ENCODE measurements at places on chromosomes 13 and 19. TPM values are rescaled to one million over a fixed set of nuclear protein-coding genes. Genes with fewer than 3 reads are reported as not detected.

GRCh38 chr13:23599083-23599925 is 29.1 kb downstream of the TNFRSF19 start:
- peaks cover 20% of the 10 kb centered on the region for H3K36me3 ChIP-seq
- H3K4me3 ChIP-seq, result no peak overlapping the region
- H3K27me3 ChIP-seq, result no peaks in the 10 kb centered on the region
- H3K4me1 ChIP-seq, result no peaks in the 10 kb centered on the region
- no peak for DNase-seq

The PCP2 gene
- total RNA-seq, result not detected

DNA sequence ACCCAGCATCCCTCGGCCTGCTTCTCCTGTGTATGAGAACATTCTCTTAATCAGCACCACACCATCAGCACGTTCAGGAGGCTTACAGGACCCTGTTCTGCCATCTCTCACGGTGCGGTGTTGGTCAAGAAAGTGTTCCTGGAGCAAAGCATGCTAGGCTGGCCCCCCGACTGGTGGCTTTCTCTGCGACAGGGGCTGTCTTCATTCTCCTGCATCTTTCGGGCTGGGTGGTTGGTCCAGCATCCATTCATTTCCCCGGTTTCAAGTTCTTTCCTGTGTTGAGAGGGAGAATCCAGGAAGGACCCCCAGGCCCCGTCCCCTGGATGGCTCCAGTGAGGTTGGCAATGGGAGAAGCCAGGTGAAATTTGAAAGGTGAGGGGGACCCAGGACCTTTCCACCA is 55.8 kb downstream of the C1QTNF9 start:
- no peaks in the 10 kb centered on the region for H3K4me1 ChIP-seq
- no peak overlapping the region for H3K27ac ChIP-seq
- H3K36me3 ChIP-seq, result no peaks in the 10 kb centered on the region
- no peak for DNase-seq
- H3K4me3 ChIP-seq, result no peak overlapping the region
- peaks cover 8% of the 10 kb centered on the region for H3K27me3 ChIP-seq

The LHFPL6 gene
- 24.7 TPM for total RNA-seq

GRCh38 chr13:110799246-110800236 is 86.0 kb downstream of the ING1 start:
- H3K4me1 ChIP-seq, result peaks cover 10% of the 10 kb centered on the region
- H3K36me3 ChIP-seq, result no peaks in the 10 kb centered on the region
- H3K4me3 ChIP-seq, result peak overlapping the region; percentile 33
- H3K27ac ChIP-seq, result peak overlapping the region; percentile 81

DNA sequence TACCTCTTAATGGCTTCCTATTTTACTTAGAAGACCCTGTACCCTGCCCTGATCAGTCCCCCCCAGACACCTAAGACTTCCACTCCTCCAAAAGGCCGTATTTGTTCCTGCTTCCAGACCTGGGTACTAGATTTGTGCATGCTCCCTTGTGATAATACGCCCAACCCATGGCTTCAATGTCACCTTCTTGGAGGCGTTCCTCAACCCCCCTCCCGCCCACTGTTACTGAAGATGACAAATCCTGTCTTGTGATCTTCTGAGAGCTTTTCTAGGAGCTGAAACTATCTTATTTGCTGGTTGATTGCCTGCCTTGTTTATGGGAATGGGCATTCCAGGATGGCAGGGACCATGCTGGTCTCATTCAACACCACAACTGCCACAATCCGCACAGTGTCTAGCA is 9.4 kb downstream of the SLC25A23 start:
- no peak for DNase-seq
- no peak overlapping the region for H3K4me3 ChIP-seq
- no peaks in the 10 kb centered on the region for H3K27me3 ChIP-seq
- H3K27ac ChIP-seq, result no peak overlapping the region
- H3K36me3 ChIP-seq, result peaks cover 16% of the 10 kb centered on the region

- H3K27ac ChIP-seq, result no peak overlapping the region
- peaks cover 27% of the 10 kb centered on the region for H3K27me3 ChIP-seq
- no peak overlapping the region for H3K4me3 ChIP-seq
- H3K36me3 ChIP-seq, result no peaks in the 10 kb centered on the region
Measured at GRCh38 chr13:113791226-113791625, 32.2 kb downstream of the TMEM255B start.

DNA sequence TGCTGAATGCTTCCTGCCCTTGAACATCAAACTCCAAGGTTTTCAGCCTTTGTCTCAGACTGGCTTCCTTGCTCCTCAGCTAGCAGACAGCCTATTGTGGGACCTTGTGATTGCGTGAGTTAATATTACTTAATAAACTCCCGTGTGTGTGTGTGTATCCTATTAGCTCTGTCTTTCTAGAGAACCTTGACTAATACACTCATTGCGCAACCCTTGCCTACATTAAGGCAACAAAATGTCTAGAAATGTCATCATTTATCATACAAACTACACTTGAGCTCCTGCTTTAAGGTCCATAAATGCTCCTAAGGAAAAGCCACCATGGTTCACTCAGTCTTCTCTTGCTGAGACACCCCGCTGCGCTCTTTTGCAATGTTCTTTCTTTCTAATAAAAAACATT is 2861.0 kb downstream of the PCDH9 start:
- peak; percentile 5 for DNase-seq
- no peak overlapping the region for H3K4me3 ChIP-seq
- H3K36me3 ChIP-seq, result no peaks in the 10 kb centered on the region
- no peaks in the 10 kb centered on the region for H3K27me3 ChIP-seq
- no peak overlapping the region for H3K27ac ChIP-seq
- H3K4me1 ChIP-seq, result no peaks in the 10 kb centered on the region

- H3K36me3 ChIP-seq, result no peaks in the 10 kb centered on the region
- H3K4me3 ChIP-seq, result no peak within 1 kb of the TSS
- DNase-seq, result no peak
- peaks cover 59% of the 10 kb centered on the region for H3K27me3 ChIP-seq
- H3K4me1 ChIP-seq, result no peaks in the 10 kb centered on the region
Measured at GRCh38 chr19:49441210-49441959, at the start of gene SLC17A7. TSS of gene SLC17A7 (minus strand) at chr19:49441527. CDS start at chr19:49441379, 148 bp downstream.

DNA sequence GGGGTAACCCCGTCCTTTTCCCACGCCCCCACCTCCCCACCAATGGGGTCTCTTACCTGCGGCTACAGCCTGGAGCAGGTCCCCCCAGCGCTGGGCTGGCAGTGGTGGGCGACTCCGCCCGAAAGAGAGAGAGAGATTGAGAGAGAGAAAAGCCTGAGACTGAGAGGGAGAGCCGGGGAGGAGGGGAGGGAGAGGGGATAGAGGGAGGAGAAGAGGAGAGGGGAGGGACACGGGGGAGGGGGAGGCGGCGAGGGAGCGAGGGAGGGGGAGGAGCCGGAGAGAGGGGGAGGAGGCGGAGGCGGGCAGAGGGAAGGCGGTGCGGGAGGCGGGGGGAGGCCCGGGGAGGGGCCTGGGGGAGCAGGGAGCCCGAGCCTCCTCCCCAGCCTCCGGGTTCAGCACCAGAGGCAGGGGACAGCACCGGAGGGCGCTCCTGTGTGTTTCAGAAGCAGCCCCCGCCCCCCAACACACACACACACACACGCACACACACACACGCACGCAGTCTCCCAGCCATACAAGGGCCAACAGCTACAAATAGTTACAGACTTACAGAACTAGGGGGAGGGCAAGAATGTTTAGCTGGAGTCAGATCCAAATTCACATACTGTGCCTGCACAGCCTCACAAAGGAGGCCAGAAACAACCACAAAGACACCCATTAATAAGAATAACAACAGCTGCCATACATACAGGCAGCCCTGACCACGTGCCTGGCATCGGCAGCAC is at the start of gene SLC8A2:
TSS of gene SLC8A2 (minus strand) at position 161 of the 725 bp plus-strand sequence. CDS start 5,490 bp downstream, outside the sequence.
- no peaks in the 10 kb centered on the region for H3K36me3 ChIP-seq
- peaks cover 49% of the 10 kb centered on the region for H3K27me3 ChIP-seq
- H3K4me1 ChIP-seq, result no peaks in the 10 kb centered on the region
- DNase-seq, result peak; percentile 77

All from IMR-90 (cell line).